SK-N-DZ (cell line): ENCODE measurements at places on chromosomes 5 and 9.
A peak's percentile ranks its signal among the peaks of the same experiment; 100 is the strongest.

GRCh38 chr5:97101189-97101910 lies 41.1 kb downstream of the LIX1 start:
- peak; percentile 25 for DNase-seq

GRCh38 chr9:98161851-98162250 lies 30.6 kb downstream of the CORO2A start:
- no peak for DNase-seq

DNA sequence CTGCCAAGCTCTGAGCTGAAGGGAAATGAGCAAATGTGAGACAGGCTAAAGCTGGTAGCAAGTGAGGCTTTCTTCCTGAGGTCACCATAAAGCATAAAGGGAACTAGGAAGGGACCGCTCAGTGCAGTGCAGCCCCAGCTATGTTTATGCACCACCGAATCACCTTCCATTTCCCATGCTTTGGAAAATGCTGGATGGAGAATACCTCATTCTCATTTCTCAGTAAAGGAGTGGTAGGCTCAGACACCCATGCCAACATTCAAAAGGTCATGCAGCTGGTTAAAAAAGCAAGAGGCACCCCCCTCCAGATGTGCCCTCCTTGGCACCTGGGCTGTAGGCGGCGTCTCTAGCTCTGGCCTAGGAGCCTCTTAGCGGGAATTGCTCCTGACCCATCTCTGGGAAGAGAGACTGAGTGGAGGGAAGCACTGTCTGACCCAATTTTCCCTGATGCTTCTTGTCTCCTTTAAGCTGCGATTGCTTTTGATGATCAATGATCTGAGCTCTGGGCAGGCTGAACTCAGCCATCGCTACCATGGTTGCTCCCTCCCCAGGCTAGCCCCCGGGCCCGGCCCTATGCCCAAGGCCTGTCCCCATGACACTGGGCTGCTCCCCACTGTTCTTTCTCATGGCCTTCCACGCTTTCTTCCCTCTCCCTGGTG lies 58.7 kb downstream of the ZNF354C start:
- DNase-seq, result no peak

DNA sequence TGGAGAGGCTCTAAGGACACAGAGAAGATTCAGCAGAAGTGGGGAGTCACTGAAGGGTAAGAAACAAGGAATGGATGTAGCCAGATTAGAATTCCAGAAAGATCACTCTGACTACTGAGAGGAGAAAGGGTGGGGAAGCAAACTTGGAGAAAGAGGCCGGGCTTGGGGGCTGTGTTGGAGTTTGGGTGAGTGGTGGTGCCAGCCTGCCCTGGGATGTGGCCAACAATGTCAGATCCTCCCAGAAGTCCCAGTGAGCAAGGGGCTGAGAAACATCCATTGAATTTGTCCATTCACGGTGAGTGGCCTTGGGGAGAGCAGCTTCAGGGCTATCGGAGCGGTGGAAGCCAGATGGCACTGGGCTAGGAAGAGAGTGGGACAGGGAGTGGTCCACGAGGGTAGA lies 60.4 kb downstream of the COL15A1 start:
- DNase-seq, result no peak

DNA sequence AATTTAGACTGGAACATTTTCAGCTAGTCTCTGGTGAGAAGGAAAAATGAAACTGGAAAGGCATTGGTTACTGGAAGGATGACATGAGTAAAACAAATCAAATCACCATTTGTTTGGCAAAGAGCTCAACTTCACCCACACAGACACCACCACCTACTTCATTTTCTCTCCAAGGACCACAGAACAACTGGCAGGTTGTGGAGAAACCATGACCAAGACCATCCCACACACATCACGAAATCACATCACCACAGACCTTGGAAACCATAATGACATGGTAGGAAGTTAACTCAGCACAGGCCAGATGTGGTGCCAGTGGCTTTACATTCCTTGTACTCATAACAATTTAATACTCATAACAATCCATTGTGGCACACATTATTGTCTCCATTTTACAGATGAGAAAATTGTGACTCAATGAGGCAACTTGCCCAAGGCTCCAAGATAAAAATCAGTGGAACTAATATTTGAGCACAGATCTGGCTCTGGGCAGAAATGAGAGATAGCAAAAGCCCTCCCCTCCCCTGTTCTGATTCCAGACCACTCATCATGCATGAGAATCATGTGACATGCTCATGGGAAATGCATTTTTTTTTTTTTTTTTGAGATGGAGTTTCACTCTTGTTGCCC lies 7.5 kb downstream of the OR1K1 start:
- no peak for DNase-seq

DNA sequence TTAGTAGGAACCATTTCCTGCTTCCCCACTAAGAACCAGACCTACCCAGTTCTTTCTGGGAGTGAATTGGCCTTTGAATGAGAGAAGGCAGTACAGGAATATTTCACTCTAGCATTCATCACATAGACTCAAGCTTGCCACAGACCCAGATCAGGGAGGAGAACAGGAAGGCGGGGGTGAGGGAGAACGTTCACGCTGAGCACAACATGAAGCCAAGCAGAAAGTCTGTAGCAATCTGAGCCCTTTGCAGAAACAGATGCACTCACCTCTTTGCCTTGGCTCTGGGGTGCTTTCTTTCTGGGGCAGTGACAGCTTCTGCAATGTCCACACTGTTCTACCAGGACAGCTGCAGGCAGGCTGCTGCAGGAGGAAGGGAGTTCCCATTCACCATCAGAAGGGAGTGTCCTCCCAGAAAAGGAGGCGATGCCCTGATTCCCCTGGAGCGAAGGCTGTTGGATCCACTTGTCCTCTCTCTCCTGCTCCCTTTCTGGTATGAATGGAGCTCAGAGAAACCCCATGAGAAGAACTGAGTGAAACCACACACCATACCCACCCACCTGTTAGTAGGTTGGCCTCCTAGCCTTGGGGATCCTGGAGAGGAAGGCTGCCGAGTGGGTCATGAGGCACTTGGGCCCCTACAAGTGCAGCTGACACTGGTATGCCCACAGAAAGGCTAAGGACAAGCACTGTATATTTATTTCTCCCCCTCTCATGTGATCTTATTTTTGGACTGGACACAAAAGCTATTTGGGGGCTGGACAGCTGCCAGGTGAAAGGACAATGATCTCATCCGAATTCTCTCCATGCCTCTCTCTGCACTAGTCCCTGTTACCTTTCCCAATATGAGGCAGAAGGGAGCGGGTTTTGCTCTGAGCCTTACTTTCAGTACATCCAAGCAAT lies 11.7 kb upstream of the FGF1 start:
- no peak for DNase-seq

DNA sequence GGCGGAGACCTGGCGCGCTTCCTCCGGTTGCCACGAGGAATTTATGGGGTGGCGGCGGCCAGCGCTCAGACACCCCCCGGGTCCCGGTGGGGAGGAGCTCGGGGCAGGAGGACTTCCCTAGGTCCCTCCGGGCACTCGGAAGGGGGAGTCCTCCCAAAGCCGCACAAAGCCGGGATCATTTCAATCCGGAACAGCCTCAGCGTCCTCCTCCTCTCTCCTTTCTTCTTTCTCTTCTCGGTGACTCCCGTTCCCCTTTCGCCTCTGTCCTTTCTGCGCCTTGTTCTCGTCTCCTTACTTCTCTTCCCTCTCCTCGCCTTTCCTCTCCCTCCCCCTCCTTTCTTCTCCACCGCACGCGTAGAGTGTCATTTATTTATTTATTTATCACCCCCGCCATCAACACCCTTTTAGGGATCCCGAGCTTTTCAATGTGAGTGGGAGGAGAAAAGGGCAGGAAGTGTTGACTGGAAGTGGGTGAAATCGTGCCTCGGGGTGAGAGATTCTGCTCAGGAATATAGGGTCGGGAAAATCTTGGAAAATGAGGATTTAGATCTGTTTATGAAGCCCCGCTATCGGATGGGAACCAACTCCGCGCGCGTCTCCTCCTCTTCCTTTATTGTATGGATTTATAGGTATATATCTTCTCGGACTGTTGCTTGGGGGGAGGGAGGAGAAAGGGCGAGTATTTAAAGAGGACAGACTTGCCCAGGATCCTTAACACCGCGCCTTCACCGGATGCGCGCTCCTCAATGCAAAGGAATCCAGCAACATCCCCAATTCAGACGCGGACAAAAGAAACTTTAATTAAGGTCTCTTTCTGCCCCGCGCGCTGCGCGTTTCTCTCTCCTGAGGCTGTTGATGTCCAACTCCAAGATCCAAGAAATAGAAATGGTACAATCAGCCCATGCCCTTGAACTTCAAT lies 2.0 kb upstream of the ZNF462 start:
- peak; percentile 51 for DNase-seq

- DNase-seq, result no peak
Observed at GRCh38 chr5:76388791-76389512, 14.1 kb upstream of the IQGAP2 start.

DNA sequence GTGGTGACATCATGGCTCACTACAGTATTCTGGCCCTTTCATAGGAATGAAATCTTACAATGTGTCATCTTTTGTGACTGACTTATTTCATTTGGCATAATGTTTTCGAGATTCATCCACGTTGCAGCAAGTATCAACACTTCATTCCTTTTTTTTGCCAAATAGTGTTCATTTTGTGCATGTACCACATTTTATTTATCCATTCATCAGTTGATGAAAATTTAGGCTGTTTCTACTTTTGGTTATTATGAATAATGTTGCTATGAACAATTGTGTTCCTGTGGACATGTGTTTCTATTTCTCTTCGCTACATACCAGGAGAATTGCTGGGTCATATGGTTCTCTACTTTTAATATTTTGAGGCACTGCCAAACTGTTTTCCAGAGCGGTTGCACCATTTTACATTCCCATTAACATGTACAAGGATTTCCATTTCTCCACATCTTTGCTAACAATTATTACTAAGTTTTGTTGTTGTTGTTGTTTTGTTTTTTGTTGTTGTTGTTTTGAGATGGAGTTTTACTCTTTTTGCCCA lies 43.5 kb downstream of the RMI1 start:
- DNase-seq, result no peak

DNA sequence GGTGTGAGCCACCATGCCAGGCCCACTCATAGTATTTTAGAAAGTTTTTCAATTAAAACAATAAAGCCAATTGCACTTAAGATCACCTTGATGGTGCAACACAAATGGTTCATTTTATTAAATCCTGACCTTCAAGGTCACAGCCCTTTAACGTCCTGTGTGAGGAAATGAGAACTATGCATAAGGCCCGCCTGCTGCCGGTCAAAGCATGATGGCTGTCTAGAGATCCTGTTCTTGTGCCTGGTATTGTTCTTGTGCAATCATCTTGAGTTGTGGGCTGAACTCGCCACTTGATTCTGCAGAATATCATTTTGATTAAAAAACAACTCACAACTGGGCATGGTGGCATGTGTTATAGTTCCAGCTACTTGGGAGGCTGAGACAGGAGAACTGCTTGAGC lies 43.6 kb upstream of the FBXW11 start:
- no peak for DNase-seq
